Activated CD8-positive, alpha-beta memory T cell treated with anti-CD3 and anti-CD28 coated beads for 36 hours (primary cell): ENCODE measurements at places on chromosomes 6 and 20. TPM values are rescaled to one million over a fixed set of nuclear protein-coding genes. Genes with fewer than 3 reads are reported as not detected.

OR2H1 gene
- total RNA-seq: not detected

FOXP4 gene
- total RNA-seq: 21.0 TPM

LY86 gene
- 0.48 TPM for total RNA-seq

COL12A1 gene
- total RNA-seq: not detected

ELOVL5 gene
- 109 TPM for total RNA-seq

DNAAF9 gene
- total RNA-seq: 2.3 TPM

ABHD16B gene
- 0.13 TPM for total RNA-seq

OR2W1 gene
- not detected for total RNA-seq

PDE7B gene
- 0.38 TPM for total RNA-seq

TMEM170B gene
- total RNA-seq: 2.7 TPM

ZSCAN23 gene
- total RNA-seq: 1.3 TPM

ZFP57 gene
- total RNA-seq: 10.8 TPM

FAXC gene
- 0.10 TPM for total RNA-seq

GHRH gene
- total RNA-seq: not detected

OPN5 gene
- total RNA-seq: not detected

ENPP1 gene
- total RNA-seq: 2.7 TPM
